ENCODE measurements at places on chromosomes 12 and 14.

DNA sequence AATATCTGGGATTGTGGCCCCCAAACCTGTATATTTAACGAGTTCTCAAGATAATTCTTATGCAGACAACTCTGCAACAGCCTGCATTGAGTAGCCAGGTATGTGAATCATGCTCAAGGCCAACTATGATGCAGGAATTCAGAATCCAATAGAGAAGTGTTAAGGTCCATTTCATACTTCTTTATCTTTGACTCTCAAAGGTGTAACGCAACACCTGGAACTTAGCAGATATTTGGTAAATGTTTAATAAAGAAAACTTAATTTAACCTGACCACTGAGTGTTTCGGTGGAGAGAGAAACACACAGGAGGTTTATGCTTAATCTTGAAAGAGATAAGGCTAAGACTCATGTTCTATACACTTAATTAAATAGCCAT lies 156.5 kb upstream of the PLEKHG7 start:
- no peak for DNase-seq

DNA sequence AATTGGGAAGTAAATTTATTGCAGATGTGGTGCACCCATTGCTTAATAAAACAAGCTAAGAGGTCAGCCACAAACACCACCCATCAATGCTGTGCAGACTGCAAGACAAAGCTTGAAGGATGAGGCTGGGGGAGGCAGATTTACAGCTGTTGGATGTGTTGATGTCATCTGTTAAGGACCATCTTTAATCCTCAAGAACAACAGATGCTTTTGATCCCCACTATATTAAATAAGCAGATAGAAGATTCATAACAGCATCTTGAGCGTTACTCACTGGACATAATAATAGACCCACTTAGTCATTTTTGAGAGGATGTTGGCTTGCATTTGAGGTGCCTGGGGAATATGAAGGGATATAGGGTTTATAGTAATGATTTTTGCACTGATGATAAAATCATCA lies 58.8 kb downstream of the GPR68 start:
- DNase-seq = no peak

DNA sequence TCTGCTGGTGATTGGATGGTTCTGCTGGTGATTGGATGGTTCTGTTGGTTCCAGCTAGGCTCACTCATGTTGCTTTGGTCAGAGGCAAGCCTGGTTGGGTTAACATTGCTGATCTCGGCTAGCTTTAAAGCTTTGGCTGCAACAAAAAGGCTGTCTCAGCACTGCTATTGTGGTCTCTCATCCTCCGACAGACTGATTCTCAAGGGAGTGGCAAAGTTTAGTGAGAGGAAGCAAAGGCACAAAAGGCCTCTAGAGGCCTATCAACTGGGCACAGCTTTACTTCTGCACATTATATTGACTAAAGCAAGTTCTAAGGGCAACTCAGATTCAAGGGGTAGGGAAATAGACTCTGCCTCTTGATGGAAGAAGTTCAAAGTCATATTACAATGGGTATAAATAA lies 84.7 kb upstream of the LGR5 start:
- DNase-seq = no peak

GRCh38 chr14:102590667-102591099 lies 1.8 kb upstream of the RCOR1 start:
- DNase-seq = no peak

GRCh38 chr14:72064501-72064900 lies 132.3 kb downstream of the RGS6 start:
- no peak for DNase-seq

- DNase-seq = no peak
These were observed 50.4 kb upstream of the PLEKHG3 start for GRCh38 chr14:64653900-64654245.

GRCh38 chr14:37844614-37845013 lies 249.2 kb downstream of the TTC6 start:
- DNase-seq = no peak

GRCh38 chr12:5489760-5490406 lies 58.0 kb downstream of the NTF3 start:
- DNase-seq = no peak

GRCh38 chr12:69662764-69663163 lies 36.3 kb downstream of the BEST3 start:
- no peak for DNase-seq

- DNase-seq = no peak
These were observed 16.2 kb downstream of the ADIPOR2 start for GRCh38 chr12:1707051-1707450.

GRCh38 chr12:96101806-96102205 lies 66.4 kb upstream of the LTA4H start:
- no peak for DNase-seq

GRCh38 chr14:96102081-96102856 lies 63.1 kb downstream of the C14orf132 start:
- DNase-seq = no peak

DNA sequence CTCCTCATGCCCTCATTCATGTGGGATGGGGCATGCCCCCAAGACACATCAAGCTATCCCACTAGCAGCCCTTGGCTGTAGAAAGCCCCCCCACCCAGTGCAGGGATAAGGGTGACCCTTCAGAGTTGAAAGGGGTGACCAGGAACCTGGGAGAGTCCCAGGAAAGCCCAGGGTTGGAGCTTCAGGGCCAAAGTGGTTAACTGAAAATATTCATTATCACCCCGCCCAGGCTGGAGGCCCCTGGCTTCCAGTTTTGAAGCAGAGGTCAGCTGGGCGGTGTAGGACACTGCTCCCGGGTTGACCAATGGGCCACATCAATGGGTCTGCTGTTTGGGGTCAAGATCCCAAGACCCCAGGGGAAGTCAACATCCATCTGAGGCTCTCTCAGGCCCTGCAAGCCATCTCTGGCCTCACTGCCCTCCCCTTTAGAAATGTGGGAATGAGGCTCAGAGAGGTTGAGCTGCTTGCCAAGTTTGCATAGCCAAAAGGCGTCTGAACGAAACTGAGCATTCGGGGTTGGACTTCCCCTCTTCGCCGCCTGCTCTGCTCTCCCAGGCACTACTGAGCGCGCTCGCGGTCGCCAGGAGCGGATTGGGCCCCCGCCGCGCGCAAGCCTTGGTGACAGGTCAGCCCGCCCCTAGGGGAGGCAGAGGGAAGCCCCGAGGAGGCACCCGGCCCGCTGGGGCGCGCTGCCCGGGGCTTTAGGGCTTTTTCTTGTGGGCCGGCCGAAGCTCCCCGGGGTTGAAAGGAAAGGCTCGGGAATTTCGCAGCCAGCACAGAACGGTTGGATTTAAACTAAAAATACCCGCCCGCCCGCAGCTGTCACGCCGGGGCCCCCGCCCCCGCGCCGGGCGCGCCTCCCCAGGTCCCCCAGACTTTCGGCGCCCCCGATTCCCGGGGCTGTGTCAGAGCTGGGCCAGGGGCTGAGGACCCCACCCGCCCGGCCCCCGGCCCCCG lies 576 bp downstream of the SYNE3 start:
- peak; percentile 90 for DNase-seq

GRCh38 chr12:89351489-89352241 lies 636 bp downstream of the DUSP6 start:
- DNase-seq = peak; percentile 34

DNA sequence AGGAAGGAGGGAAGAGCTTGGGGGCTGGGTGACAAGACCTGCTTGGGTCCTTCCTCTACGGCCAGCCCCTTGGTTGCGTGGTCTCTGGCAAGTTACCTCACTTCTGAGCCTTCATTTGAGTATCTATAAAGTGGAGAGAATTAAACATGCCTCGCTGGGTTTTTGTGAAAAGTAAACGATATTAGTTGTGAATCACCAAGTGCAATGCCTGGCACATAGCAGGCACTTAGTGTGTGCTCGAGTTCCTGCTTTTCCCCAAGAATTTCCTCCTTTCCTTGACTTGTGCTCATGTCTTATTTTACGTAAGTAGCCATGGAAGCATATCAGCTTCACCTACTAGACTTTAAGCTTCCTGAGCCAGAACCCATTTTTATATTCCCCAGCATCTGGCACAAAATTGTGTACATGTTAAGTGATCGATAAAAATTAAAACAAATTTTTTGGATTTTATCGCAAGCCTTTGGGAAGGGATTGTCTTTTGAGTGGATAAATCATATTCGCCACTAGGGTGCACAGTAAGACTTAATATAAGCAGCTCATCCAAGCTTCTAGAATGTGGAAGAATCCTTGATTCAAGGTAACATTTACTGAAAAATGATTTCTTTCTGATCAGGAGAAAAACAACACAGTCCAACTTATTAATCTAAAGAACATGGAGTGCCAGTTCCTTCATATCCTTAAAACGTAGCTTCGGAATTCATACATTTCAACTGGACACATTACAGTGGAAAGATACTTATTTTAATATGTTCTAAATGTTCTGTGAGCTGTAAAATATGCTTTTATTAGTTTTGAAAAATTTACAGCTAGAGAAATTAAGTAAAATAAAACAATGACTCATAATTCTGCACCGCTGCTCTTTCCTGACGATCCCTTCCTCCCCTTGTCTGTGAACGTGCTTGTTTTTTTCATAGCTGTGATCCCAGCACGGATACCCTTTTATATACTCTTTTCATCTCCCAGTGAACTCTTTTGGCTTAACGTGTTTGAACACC lies 62.0 kb downstream of the SLC25A47 start:
- no peak for DNase-seq

DNA sequence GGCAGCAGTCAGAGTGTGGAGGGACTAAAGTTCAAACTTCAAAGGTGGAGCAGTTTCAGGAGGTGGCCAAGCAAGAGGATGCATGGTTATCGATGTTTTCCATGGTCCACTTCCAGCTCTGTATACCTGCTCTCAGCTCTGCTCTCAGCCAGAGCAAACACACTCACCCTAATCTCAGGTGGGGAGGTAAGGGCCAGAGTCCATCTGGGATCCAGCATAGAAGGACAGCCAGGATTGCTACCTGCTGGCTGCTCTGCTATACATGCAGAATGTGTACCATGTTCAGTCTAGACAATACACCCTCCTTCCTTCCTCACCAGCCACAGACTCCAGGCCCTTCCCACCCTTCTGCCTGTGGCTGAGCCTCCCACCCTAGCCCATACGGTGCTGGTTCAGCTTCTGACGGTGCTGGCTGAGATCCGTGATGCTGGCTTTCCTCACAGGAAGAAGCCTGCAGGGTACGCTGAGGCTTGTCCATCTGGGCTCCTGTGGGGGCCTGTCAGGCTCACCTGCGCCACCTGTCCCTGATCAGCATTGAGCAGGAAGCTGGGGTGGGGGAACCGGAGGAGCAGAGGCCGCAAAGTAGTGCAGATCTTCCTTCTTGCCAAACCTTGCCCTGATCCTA lies 2.4 kb downstream of the CBLN3 start:
- peak; percentile 51 for DNase-seq

GRCh38 chr14:54168489-54168888 lies 211.9 kb upstream of the BMP4 start:
- DNase-seq = no peak

- DNase-seq = no peak
These were observed 116.3 kb downstream of the RTN1 start for GRCh38 chr14:59754256-59754655.

- DNase-seq = no peak
These were observed 191.3 kb downstream of the AACS start for GRCh38 chr12:125256634-125256936.

DNA sequence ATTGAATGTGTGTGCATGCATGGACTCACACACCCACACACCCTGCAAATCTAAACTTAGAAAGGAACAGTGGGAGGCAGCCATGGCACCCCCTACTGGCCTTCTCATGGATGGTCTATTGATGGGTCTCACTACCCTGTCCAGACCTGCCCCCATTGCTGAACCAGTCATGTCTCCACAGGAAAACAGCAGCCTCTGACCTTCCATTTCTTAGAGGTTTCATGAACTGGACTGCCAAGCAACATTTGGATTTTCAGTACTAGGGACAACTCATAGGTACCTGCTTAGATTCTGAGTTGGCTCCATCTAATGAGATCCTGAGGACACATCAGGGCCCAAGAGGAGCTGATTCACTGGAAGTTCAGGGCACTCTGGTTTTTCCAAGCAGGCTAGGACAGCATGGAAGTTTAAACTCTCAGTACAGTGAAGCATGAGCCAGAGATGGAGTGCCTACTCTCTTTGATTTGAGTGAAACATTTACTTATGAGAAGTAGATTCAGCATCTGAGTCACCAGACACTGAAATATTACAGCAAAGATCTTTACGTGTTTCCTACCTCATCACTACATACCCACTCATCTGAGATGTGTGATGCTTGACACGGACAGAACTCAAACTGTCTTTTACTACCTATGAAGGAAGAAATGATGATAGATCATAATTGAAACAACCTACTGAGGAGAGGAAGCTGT lies 98.9 kb upstream of the PLEKHG7 start:
- DNase-seq = no peak

- no peak for DNase-seq
These were observed 11.4 kb downstream of the ANKRD9 start for GRCh38 chr14:102497998-102498677.

Measured in hematopoietic multipotent progenitor cell (in vitro differentiated cells).